GDM1 (cell line): ENCODE measurements at places on chromosomes 5 and 9.

- no peak for DNase-seq
Observed at GRCh38 chr9:119398350-119398749, 29.1 kb upstream of the BRINP1 start.

- DNase-seq: no peak
Observed at GRCh38 chr5:18534119-18534518, 899.9 kb downstream of the TAF11L14 start.

DNA sequence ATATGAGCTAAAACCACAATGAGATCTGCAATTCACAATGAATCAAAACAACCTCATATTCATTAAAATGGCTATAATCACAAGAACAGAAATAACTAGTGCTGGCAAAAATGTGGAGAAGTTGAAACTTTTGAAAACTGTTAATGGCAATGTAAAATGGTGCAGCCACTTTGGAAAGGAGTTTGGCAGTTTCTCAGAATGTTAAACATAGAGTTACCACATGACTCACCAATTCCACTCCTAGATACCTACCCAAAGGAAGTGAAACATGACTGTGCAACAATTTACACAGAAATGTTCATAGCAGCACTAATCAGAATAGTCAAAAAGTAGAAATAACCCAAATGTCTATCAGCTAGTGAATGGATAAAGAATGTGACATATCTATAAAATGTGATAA lies 862.2 kb downstream of the DTWD2 start:
- no peak for DNase-seq

DNA sequence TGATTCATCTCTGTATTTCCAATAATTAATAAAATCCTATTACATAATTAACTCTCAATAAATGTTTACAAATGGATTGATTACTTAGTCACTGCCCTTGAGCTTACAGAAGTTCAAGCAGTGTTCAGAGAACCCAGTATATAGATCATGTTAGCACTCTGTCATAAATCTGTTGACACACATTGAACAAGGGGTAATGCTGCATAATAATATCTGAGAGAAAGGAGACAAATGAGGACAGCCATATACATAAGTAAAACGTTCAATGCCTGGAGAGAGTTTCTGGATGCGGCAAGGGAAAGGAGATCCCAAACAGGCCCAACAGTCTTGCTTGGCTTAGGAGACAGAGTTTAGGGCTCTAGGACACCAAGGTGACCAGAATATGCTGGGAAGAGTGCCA lies 270.2 kb downstream of the FBXL17 start:
- DNase-seq: no peak

GRCh38 chr9:7171396-7172153 lies 413.8 kb downstream of the KDM4C start:
- DNase-seq: no peak

DNA sequence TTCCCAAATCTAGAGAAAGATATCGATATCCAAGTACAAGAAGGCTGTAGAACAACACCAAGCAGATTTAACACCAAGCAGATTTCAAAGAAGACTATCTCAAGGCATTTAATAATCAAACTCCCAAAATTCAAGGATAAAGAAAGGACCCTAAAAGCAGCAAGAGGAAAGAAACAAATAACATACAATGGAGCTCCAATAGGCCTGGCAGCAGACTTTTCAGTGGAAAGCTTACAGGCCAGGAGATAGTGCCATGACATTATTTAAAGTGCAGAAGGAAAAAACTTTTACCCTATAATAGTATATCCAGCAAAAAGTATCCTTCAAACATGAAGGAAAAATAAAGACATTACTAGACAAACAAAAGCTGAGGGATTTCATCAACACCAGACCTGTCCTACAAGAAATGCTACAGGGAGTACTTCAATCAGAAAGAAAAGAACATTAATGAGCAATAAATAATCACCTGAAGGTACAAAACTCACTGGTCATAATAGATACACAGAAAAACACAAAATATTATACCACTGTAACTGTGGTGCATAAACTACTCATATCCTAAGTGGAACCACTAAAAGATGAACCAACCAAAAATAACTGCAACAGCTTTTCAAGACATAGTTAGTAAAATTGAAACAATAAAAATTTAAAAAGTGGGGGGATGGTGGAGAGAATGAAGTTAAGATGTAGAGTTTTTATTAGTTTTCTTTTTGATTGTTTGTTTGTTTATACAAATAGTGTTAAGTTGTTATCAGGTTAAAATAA lies 267.2 kb downstream of the AUH start:
- no peak for DNase-seq

DNA sequence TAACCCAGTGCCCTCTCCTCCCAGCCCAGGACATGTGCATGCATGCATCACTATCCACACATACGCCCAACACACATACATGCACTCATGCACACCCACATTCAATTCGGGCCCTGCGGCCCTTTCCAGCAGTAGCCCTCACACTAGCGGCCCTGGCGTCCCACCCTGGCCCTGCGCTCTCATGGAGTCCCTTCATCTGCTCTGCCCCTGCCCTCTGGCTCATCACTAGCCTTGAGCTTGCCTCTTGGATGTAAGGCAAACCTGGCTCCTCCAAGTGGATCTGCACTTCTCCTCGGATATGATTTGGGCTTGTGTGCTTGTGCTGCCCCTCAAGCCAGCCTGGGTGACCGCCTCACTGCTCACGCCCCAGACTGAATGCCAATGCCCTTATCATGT lies 147.2 kb downstream of the SEC61B start:
- DNase-seq: no peak

- DNase-seq: no peak
Observed at GRCh38 chr5:160209917-160210316, 19.4 kb upstream of the FABP6 start.

- no peak for DNase-seq
Observed at GRCh38 chr5:45484781-45485180, 211.4 kb downstream of the HCN1 start.

DNA sequence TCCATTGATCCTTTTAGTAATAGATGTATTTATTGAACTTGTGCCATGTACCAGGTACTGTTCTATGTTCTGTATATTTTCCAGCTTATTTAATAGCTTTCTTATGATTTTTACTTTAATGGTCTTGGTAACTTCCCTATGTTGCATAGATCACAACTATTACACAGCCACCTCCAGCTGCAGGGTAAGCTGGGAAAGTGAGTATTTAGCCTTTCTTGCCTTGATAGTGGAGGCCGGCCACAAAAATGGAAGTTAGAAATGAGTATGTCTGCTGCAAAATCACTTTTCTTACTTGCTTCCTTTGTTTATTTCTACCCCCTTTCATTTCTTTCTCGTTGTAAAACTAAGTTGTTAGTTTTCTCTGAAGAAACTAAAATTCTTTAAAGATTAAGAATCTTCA lies 43.1 kb upstream of the ANKDD1B start:
- no peak for DNase-seq

DNA sequence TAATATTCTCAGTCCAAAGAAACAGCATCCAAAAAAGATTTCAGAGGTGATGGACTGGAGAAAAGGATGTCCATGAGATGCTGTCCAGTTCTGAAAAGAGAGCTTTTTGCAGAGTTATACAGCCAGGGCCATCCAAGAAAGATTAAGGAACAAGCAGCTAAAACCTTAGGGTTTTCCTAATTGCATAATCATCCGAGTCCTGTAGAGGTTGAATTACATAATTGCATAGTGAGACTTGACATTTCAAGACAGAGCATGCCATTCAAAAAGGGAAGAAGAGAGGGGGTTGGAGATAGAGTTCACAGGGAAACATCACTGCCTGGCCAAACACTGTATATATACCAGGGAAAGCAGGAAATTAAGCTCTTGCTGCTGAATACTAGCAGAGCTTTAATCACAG lies 1729.2 kb upstream of the WWC1 start:
- DNase-seq: no peak

- DNase-seq: no peak
Observed at GRCh38 chr5:98424681-98425450, 348.6 kb upstream of the RGMB start.

GRCh38 chr9:27335075-27335474 lies 38.1 kb upstream of the EQTN start:
- DNase-seq: no peak

- no peak for DNase-seq
Observed at GRCh38 chr5:77638763-77639671, 504 bp upstream of the OTP start.

- DNase-seq: no peak
Observed at GRCh38 chr9:89177012-89177943, 1.3 kb downstream of the SHC3 start.

- DNase-seq: peak; percentile 76
Observed at GRCh38 chr5:32709750-32710549, 1.2 kb upstream of the NPR3 start.
